Activated CD4-positive, alpha-beta memory T cell treated with anti-CD3 and anti-CD28 coated beads for 36 hours (primary cell): ENCODE measurements at places on chromosomes 7 and 10. TPM values are rescaled to one million over a fixed set of nuclear protein-coding genes. Genes with fewer than 3 reads are reported as not detected.

- no peak overlapping the region for H3K27ac ChIP-seq
- no peaks in the 10 kb centered on the region for H3K36me3 ChIP-seq
- peak overlapping the region; percentile 28 for H3K4me3 ChIP-seq
- peaks cover 40% of the 10 kb centered on the region for H3K27me3 ChIP-seq
- DNase-seq, result no peak
Measured at GRCh38 chr10:77925410-77925794, 1.2 kb downstream of the DLG5 start.

DNA sequence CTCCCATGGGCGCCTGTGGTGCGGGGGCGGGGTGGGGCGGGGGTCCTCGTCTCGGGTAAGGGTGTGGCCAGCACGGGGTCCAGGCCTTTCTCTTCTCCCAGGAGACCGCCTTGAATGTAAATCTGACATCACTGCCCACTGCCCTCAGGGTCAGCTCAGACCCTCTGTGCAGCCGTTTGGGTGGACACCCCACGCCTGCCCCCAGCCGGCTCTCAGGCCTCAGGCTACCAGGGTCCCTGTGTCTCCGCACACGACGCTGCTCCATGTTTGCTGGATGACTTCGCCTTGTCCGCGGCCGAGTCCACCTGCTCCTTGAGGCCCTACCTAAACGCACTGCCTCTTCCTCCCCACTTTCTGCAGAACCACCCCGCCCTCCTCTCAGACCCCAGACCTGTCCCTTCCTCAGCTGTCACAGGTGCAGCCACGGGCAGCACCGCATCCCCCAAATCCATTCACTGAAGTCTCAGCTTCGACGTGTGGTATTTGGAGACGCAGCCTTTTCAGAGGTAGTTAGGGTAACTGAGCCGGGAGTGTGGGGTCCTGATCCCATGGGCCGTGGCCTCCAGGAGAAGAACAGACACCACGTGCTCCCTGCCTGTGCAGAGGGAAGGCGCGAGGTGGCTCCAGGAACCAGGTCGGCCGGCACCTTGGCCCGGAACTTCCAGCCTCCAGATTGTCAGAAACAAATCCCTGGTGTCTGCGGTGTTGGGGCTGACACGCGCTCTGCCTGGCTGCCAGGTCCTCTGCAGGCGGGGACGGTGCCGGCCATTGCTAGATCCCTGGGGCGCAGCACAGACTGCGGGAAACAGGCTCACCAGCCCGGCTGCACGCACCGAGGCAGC, 97.4 kb upstream of the DIP2C start:
- peaks cover 11% of the 10 kb centered on the region for H3K27me3 ChIP-seq
- DNase-seq, result peak; percentile 1
- H3K4me3 ChIP-seq, result no peak overlapping the region
- no peaks in the 10 kb centered on the region for H3K4me1 ChIP-seq
- no peaks in the 10 kb centered on the region for H3K36me3 ChIP-seq

DNA sequence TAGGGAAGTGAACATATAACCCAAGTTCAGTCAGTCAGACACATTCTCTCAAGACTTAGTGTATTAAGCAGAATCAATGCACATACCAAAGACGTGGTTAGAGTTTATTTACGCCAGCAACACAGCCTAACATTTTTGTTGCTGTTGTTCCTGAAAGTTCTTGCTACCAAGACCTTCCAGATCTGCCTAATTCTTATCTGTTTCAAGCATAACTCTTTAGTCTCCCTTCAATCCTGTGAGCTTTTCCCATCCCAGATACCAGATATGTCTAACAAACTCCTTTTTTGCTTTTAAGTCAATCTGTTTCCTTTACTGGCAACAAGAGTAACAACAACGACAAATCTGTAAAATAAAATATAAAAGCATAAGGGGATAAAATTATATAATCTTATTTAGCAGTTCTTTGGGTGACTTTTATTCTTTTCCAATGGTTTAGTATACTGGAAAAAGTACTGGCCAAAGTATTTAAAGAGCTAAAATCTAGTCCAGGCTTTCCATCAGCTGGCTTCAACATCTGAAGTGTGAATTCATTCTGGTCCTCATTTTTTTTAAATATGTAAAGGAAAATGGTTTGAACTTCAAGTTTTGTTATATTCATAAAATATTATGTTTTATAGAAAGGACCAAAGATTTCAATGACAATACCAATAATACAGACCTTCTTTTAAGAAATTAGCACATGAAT, 193.8 kb downstream of the IMMP2L start:
- DNase-seq, result no peak
- H3K36me3 ChIP-seq, result peaks cover 4% of the 10 kb centered on the region
- no peak overlapping the region for H3K4me3 ChIP-seq
- no peaks in the 10 kb centered on the region for H3K27me3 ChIP-seq
- peaks cover 4% of the 10 kb centered on the region for H3K4me1 ChIP-seq

DNA sequence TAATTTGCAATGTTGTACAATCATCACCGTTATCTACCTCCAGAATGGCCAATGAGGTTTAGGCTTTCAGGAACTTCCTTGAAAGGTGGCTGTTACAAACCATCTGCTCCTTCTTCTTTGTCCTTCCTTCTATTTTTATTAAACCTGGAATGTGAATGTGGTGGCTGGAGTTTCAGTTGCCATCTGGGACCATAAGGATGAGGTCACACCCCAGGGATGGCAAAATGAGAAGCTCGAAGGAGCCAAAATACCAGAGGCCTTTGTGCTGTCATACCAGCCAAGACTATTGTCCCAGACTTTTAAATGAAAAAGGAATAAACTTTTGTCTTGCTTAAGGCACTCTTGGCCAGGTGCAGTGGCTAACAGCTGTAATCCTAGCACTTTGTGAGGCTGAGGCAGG, 30.9 kb upstream of the LMTK2 start:
- no peaks in the 10 kb centered on the region for H3K36me3 ChIP-seq
- H3K27me3 ChIP-seq, result peaks cover 4% of the 10 kb centered on the region
- DNase-seq, result no peak
- H3K4me3 ChIP-seq, result no peak overlapping the region
- no peak overlapping the region for H3K27ac ChIP-seq
- H3K4me1 ChIP-seq, result no peaks in the 10 kb centered on the region

GRCh38 chr7:90761584-90761983, 165.5 kb downstream of the CDK14 start:
- DNase-seq, result no peak
- no peak overlapping the region for H3K27ac ChIP-seq
- no peaks in the 10 kb centered on the region for H3K36me3 ChIP-seq
- no peaks in the 10 kb centered on the region for H3K27me3 ChIP-seq

DNA sequence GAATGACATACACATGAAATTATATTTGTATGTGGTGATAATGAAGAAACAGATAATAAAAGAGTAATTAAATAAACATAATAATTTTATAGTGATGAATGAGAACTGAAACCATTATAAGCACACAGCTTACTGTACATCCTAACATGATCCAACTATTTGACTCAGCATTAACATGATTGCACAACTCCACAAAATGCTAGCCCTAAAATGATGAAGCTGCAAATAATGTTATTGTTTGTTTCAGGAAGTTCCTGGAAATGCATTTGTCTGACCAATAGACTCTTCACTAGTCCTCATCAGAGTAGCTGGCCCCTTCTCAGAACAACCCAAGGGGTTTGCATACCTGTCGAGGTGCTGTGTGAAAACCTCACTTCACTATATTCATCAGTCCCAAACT, 115.5 kb downstream of the RTKN2 start:
- H3K4me1 ChIP-seq, result peaks cover 3% of the 10 kb centered on the region
- H3K36me3 ChIP-seq, result peaks cover 2% of the 10 kb centered on the region
- H3K4me3 ChIP-seq, result no peak overlapping the region
- no peaks in the 10 kb centered on the region for H3K27me3 ChIP-seq

DNA sequence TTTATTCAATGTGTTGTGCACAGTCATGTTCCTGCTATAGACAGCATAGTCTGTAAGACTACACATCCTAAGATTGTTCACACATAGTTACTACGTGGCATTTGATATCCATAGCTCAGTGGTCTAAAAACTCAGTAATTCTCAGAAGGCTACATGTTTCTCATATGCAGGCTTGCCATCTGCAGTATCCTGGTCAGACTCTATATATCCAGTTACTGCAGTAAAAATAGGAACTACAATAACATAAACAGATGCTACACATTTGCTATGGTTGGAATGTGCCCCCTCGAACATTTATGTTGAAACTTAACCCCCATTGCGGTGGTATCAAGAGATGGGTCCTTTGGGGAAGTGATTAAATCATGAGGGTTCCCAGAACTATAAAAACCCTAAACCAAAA, 1377.8 kb upstream of the LRRTM3 start:
- H3K27me3 ChIP-seq, result no peaks in the 10 kb centered on the region
- DNase-seq, result no peak
- H3K4me1 ChIP-seq, result no peaks in the 10 kb centered on the region
- no peak overlapping the region for H3K4me3 ChIP-seq
- H3K27ac ChIP-seq, result no peak overlapping the region

DNA sequence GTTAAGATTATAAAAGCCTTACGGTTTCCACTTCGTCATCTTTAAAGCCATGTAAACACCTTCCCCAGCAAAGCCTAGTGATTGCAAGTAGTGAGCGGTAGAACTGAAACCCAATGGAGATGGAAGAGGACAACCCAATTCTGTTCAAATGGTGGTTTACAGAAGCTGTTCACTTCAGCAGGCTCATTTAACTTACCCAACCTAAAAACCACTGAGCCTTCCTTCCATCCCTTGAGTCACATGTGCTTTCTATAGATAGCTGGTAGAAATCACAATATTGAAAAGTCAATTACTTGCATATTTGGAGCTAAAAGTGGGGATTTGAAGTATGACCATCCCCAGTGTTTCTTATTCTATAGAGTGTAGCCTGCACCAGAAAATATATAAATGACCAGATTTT, 667.7 kb downstream of the SUGCT start:
- no peak overlapping the region for H3K27ac ChIP-seq
- no peaks in the 10 kb centered on the region for H3K36me3 ChIP-seq
- H3K27me3 ChIP-seq, result no peaks in the 10 kb centered on the region
- DNase-seq, result no peak

- no peak overlapping the region for H3K4me3 ChIP-seq
- DNase-seq, result no peak
- peaks cover 5% of the 10 kb centered on the region for H3K27me3 ChIP-seq
- no peaks in the 10 kb centered on the region for H3K36me3 ChIP-seq
Measured at GRCh38 chr10:5502571-5503476, 3.5 kb upstream of the CALML5 start.

- DNase-seq, result no peak
- no peak overlapping the region for H3K27ac ChIP-seq
- no peaks in the 10 kb centered on the region for H3K4me1 ChIP-seq
- peaks cover 14% of the 10 kb centered on the region for H3K27me3 ChIP-seq
- H3K4me3 ChIP-seq, result no peak overlapping the region
Measured at GRCh38 chr10:97174941-97175340, 10.8 kb downstream of the SLIT1 start.

GRCh38 chr10:49382226-49382625, 13.7 kb downstream of the DRGX start:
- no peaks in the 10 kb centered on the region for H3K4me1 ChIP-seq
- no peak overlapping the region for H3K4me3 ChIP-seq
- H3K27me3 ChIP-seq, result peaks cover 3% of the 10 kb centered on the region
- no peak overlapping the region for H3K27ac ChIP-seq
- no peak for DNase-seq
- no peaks in the 10 kb centered on the region for H3K36me3 ChIP-seq

DNA sequence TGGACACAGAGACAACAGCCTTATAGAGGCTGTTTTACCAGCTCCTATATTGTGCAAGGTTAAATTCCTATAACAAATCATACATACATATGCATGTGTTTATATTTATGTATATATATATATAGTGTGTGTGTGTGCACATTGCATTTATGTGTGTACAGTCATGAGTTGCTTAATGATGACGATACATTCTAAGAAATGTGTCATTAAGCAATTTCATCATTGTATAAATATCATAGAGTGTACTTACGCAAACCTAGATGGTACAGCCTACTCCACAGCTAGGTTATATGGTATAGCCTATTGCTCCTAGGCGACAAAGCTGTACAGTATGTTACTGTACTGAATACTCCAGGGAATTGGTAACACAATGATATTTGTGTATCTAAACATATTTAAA, 30.1 kb upstream of the TNKS2 start:
- H3K27ac ChIP-seq, result no peak overlapping the region
- H3K36me3 ChIP-seq, result no peaks in the 10 kb centered on the region
- H3K4me3 ChIP-seq, result no peak overlapping the region
- no peak for DNase-seq
- H3K27me3 ChIP-seq, result no peaks in the 10 kb centered on the region

Gene PRTFDC1
- total RNA-seq, result 0.41 TPM

Gene BICC1
- total RNA-seq, result not detected

Gene DYNC1I1
- total RNA-seq, result not detected

Gene GPR15LG
- not detected for total RNA-seq

Gene OR2A12
- total RNA-seq, result not detected
